ENCODE measurements at places on chromosomes 12 and 14.

DNA sequence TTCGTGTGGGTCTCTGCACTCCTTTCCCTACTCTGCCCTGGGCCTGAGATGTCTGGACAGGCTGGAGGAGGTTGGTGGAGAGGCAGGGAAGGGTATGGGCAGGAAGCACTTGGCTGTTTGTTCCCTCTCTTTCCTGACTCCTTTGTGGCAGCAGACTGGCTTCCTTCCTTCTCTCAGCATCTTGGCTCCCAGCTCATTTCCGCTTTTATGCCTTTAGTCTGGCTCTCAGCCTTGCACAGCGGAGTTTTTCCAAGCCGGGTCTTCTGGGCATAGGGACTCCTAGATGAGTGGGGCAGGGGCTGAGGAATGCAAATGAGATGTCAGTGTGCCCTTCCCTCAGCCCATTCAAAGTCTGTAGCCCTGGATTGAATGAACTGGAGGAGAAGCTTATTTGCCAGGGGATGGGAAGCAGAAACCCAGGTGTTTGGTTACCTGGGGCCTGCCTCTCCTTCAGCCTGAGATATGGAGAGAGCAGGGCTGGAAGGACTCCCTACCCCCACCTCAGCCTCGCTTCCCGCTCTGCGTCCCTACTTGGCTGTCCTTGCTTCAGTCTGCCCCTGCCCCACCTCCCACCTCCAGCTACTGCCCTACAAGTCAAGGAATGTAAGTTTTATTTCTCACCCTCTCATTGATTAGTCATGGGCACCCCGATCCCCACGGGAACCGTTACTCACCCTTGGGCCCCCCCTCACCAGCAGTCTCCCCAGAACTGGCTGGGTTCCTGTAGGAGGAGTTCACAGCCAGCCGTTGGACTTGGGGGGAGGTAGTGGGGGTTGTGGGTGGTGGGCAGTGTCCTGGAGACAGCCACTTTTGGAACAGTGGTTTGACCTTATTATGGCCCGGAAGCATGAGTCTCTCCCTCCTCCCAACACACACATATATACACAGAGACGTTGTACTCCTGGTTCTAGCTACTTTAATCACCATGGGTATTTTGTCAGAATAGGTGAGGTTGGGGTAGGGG lies 9.3 kb upstream of the ITGA5 start:
- DNase-seq: no peak

DNA sequence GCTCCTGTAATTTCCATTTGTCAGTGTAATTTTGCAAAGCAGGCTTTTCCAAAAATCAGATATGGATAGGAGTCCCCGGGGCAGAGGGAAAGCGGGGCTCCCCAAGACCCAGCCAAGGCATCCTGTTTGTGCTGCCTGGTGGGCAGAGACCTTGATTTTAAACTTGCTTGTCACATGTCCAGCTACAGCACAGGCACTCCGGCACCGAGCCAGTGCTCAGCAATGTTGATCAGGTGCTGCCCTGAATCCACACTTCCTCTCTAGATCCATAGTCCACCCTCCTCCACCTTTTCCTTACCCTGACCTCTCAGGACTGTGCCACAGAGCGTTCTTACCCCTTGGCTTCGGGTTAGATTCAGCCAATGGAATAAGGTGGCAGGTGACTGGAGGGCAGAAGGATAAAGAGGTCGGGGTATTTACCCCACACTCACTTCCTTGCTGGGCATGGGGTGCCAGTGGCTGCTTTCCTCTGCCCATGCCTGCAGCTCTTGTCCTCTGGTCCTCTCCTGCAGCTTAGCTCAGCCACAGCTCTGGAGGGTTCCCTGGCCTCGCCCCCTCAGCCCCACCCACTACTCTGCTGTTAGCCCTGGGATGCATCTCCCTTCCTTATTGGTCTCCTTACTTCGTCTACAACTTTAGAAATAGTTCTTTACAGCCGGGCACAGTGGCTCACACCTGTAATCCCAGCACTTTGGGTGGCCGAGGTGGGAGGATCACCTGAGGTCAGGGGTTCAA lies 80.1 kb downstream of the IRF2BPL start:
- DNase-seq: no peak

GRCh38 chr12:85741046-85741445 lies 95.2 kb downstream of the RASSF9 start:
- no peak for DNase-seq

- no peak for DNase-seq
Observed at GRCh38 chr14:53376064-53376463, 222.9 kb upstream of the DDHD1 start.

DNA sequence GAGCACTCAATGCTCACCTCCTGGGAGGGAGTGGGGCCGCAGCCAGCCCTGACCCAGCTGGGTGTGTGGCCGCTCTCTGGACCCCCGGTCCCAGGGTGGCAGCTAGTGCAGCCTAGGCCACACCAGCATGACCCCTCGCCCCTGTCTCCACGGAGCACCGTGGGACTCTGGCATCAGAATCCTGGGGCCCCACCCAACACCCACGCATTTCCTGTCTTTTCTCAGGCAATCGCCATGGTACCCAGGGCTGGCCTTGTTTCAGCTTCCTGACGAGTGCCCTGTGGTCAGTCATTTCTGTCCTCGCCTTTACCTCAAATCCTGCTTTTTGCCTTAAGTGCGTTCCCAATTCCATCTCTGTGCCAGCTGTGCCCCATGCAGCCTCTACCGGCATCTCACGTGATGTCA lies 15.9 kb downstream of the PACS2 start:
- DNase-seq: no peak

- no peak for DNase-seq
Observed at GRCh38 chr14:46573498-46573897, 78.1 kb downstream of the RPL10L start.

GRCh38 chr12:124608450-124608870 lies 41.0 kb upstream of the NCOR2 start:
- no peak for DNase-seq

DNA sequence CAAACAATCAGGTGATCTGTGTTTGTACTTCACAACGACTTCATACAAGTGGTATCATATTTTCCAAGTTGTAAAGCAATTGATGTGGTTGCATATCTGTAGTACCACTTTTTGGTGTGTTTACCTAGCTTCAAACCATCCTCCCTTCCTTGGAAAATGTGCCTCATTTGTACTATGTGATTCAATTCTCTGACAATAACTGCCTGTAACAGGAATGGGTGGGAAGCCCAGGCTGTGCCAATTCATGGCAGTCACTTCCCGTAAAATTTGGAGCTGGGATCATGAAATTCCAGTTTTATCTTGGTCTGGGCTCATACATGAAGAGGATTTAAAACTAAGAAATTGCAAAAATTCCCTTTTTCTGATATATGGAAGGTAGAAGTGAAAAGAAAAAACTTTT lies 250.1 kb downstream of the DIO2 start:
- no peak for DNase-seq

Data from stimulated activated CD4-positive, alpha-beta T cell treated with anti-CD3 and anti-CD28 coated beads, TNF-alpha, amount 100 ng/mL, for 48 hours (primary cell).